Fibroblast of skin of left biceps (primary cell): ENCODE measurements at places on chromosomes 2 and 18.

DNA sequence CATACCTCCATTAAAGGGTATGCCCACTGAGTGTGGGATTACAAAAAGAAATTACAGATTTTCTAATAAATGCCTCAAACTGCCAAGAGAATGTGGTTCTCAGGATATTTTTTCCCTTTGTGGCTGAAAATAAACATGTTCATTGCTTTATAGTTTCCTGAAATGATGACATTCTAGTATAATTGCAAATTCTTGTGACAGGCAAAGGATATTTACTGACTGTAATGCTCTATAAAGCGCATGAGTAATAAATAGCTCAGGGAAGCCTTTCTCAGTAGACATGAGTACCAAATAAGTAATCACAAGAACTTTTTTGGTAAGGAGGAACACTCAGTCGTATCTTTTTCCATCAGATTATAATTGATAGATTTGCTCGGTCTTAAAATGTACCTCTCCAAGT is 72.3 kb downstream of the FTCDNL1 start:
- DNase-seq, result no peak

GRCh38 chr2:81196383-81196851 is 891.9 kb upstream of the LRRTM1 start:
- DNase-seq, result no peak

DNA sequence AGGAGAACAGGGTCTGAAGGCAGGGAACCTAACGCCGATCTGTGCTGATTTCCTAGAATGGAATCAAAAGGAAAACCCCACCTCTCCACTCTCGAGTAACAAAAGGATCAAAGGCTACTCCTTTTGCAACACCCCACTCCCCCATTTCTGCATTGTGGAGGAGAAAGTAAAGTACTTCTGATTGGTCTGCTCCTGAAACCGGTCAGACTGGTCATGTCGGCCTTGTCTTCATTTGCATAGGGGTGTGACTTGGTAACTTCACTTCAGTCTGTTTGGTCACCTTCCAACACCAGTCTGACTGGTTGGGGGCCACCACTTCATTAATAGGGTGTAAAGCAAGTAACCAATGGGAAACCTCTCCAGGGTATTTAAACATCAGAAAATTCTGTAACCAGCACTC is 771.9 kb downstream of the ERBB4 start:
- no peak for DNase-seq

GRCh38 chr2:136134126-136134525 is 16.2 kb upstream of the CXCR4 start:
- DNase-seq, result no peak

DNA sequence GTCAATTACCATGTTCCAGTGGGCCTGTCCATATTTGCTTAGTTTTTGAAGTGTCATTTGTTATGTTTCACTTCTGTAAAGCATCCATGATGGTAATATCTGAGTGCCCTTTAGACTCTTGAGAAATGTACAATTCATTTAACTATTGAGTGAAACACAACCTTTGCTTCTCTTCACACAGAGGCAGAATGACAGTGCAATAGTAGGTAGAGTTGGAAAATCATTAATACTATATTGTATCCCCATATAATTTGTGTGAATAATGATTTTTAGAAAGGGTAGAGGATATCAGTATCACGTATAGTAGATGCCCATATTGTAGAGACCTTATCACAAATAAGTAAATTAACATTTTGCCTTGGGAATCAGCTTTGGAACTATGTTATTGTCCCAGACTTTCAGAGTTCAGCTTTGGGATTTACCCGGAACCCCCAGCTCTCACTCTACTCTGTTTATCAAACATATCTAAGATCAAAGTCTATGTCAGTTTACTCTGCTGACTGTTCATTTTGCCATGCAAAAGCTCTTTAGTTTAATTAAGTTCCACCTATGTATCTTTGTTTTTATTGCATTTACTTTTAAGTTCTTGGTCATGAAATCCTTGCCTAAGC is 172.7 kb upstream of the NOL4 start:
- DNase-seq, result no peak

GRCh38 chr2:202375609-202376408 is at the start of gene BMPR2:
BMPR2 (plus strand) TSS chr2:202376327; CDS start chr2:202377475, 1,148 bp downstream.
- peak; percentile 78 for DNase-seq

DNA sequence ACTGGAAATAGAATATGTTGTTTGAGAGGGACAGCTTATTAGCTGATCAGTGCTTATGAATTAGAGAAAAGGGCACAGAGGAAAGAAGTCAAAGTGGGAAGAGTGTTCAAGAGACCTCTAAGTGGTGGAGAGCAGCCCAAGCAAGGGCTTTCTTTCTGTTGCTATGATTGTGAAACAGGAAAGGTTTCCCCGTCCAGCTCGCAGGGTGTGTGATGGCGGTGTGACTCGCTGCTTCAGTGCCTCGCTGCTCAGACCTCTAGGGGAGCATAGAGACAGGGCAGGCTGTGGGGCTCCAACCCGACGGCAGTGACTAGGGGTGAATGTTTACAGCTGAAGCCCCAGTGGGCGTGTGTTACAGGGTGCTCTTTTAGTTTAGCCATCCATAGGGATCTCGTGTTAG is 166.5 kb upstream of the COPS8 start:
- DNase-seq, result no peak

- DNase-seq, result no peak
Observed at GRCh38 chr2:42345986-42346385, 15.0 kb downstream of the COX7A2L start.

DNA sequence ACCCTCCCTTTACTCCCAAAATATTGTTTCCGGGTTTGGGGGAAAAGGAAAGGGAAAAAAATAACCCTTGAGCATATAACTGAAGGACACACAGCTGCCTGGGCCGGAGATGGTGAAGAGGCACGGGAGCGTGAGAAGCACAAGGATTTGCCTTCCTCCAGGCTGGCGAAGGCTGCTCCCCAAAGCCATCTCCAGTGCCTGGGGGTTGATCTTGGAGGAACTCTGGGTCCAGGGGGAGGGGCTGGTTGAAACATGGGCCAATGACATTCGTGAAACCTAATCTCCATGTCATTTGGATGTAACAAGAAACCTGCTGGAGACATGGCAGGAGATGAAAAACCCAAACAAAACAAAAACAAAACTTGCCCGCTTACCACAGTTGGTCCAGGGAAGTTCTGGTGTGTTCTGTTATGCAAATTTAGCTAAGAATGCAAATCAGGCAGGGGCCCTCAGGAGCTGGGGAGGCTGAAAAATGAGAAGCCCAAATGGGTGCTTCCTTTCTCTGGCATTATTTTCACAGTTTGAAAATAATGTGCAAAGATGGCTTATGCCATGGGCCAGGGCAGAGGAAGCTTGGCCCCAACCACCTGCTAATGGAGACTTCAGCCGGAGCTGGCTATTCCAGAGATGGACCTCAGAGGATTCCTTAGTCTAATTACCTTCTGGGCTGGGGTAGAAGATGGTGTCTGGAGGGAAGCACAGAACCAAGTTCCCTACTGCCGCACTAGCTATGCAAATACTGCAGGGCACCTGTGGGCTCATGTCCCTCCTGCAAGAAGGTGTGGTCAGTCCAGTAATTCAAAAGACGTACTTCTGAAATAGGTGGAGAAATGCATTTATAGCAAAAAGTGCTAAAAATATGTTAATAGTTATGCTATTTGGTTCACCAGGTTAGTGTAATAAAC is 180.9 kb downstream of the BCL2 start:
- no peak for DNase-seq

DNA sequence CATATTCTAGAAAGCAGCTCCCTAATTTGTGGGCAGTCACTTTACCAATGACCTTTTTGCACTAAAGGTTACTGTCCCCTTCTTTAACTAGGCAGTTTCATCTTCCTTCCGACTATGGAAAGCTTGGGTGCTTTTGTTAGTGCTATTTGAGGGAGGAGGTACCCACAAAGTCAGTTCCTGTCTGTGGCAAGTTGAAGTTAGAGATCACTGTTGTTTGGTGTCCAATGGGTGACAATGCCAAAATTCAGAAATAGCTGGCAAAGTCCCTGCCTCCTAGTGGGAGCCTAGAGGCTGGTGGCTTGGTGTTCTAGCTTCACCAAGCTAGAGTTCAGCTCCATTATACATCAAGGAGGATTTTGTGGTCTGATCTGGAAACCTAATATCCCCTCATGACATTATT is 87.1 kb upstream of the PNPT1 start:
- DNase-seq, result no peak
